GM19239 (cell line): ENCODE measurements at places on chromosomes 7 and 10.

GRCh38 chr10:115977855-115978254 lies 295.2 kb downstream of the GFRA1 start:
- no peak for DNase-seq

GRCh38 chr7:121187222-121187621 lies 141.6 kb upstream of the WNT16 start:
- no peak for DNase-seq

- no peak for DNase-seq
Measured at GRCh38 chr10:84540022-84540616, 211.7 kb downstream of the CCSER2 start.

DNA sequence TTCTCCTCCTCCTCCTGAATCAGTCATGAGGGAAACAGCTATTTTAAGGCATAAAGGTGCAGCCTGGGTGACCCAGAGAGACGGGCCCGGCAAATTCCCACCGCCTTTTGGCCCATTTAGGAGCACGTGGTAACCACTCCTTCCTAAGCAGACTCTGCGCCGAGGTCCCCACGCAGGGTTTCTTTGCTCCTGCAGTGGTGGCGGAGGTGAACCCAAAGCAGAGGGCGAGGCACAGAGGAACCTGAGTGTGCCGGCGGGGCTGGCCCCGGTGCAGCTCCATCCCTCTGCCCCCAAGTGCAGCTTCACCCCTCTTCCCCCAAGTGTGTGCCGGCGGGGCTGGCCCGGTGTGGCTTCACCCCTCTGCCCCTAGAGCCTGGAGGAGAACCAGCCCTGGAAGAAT lies 50.6 kb downstream of the DPYSL4 start:
- no peak for DNase-seq

GRCh38 chr10:49161411-49161997 lies 26.7 kb downstream of the TMEM273 start:
- DNase-seq: no peak

DNA sequence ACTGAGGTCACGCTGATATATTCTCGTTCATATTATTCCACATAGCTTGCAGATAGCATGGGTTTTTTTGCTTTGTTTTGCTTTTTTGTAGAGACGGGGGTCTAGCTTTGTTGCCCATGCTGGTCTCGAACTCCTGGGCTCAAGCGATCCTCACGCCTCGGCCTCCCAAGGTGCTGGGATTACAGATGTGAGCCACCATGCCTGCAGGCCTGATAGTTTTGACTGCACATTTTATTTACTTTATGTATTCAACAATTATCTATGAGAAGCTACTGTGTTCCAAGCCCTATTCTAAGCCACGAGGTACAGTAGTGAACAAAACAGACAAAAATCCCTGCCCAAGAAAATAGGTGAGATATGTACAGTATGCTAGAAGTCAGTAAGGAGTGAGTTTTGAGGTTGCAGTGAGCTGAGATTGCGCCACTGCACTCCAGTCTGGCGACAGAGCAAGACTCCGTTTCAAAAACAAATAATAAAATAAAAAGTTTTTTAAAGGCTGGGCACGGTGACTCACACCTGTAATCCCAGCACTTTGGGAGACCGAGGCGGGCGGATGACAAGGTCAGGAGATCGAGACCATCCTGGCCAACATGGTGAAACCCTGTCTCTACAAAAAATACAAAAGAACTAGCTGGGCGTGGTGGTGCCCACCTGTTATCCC lies 1.3 kb upstream of the YWHAG start:
- DNase-seq: no peak

- DNase-seq: no peak
Measured at GRCh38 chr7:157585113-157585861, 248.5 kb downstream of the DNAJB6 start.

DNA sequence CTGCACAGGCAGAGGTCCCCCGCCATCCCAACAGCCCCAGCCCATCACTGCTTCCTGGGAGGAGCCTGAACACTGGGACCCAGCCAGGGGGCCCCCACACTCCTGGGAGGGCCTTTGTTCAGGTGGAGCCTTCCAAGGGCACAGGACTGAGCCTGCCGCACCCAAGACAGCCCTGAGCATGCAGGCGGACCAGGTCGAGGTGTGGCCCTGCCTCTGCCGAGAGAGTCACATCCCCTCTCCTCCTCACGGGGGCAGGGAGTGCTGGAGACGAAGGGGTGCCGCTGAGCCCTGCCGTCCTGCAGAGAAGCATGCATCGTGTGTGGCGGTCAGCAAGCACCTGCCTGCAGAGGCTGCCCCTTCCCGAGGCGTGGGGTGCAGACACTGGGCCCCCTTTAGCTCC lies 7.3 kb upstream of the MAFK start:
- no peak for DNase-seq

DNA sequence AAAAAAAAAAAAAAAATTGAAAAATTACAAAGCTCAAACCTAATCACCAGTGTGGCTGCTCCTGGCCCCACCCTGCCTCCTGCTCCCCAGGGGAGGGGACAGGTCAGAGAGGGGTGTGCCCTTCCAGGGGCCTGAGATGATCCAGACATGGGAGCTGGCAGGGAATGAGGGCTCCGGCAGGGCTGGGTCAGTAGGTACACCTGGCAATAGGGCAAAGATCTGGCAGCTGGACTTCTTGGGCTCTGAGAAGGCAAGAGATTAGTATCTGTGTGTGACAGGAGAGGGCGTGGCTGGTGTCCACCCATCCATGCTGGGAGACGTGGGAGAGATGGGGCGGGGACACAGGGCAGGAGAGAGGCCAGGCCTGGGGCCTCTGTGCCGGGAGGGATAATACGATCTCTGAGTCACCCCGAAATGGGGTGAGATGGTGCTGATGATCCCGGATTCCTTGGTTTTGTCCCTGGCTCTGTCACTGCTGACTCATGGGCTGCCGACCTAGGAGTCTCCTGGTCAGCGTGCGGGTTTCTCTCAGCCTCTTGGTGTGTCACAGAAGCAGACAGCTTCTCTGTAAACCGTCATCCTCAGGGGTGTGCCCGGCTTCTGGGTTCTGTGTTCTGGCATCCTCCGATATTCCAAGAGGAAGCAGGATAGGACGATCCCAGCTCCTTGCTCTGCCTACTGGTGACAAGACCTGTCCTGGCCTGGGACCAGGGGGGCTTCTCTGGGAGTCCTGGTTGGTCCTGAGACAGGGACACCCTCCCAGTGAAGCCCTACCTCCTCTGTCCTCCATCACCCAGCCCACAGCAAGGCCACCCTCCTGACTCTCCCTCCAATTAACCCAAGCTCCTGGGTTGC lies 8.2 kb upstream of the CLDN4 start:
- DNase-seq: no peak

- DNase-seq: no peak
Measured at GRCh38 chr10:33743429-33743857, 409.0 kb upstream of the NRP1 start.

DNA sequence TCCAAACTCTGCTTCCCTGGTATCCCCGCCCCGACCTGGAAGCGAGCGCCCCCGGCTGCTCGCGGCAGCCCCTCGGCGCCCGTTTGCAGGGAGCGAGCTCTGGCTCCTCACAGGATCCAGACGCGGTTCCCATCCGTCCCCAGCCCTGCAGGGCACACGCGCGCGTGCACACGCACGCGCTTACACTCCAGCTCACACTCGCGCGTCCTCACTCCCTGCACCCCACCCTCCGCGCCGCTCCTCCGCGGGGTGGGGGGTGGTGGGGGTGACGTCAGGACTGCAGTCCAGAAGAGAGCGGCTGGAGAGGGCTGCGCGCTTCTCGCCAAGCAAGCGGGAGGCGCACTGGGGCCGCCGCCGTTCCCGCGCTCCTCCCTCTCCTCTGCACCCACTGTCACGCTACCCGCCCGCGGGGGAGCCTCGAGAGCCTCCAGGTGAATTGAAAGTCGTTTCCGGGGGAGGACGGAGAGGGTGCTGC lies 255.6 kb downstream of the OTUD1 start:
- no peak for DNase-seq

- DNase-seq: no peak
Measured at GRCh38 chr7:117155694-117156093, 167.2 kb downstream of the WNT2 start.

DNA sequence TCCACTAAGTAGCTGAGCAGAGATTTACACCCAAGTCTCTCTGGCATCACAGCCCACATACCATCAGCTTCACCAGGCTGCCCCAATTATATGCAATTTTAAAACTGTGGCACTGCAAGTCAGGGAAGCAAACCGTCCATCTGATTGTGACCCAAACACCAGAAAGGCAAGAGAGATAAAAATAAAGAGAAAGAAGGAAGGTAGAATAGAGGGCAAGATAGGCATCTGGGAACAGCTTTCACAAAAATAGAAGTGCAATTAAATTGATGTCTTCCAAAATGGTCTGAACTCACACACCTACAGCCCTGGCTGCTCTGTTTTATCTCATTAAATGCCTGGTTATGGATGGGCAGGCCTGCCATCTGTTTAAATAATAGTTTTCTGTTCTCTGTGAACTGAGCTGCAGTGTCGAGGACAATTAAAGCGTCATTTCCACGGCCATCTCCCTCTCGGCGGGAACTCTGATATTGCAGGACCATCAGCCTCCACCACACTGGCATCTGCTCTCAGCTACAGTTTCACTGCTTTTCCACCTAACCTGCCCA lies 509.1 kb downstream of the INHBA start:
- DNase-seq: no peak

DNA sequence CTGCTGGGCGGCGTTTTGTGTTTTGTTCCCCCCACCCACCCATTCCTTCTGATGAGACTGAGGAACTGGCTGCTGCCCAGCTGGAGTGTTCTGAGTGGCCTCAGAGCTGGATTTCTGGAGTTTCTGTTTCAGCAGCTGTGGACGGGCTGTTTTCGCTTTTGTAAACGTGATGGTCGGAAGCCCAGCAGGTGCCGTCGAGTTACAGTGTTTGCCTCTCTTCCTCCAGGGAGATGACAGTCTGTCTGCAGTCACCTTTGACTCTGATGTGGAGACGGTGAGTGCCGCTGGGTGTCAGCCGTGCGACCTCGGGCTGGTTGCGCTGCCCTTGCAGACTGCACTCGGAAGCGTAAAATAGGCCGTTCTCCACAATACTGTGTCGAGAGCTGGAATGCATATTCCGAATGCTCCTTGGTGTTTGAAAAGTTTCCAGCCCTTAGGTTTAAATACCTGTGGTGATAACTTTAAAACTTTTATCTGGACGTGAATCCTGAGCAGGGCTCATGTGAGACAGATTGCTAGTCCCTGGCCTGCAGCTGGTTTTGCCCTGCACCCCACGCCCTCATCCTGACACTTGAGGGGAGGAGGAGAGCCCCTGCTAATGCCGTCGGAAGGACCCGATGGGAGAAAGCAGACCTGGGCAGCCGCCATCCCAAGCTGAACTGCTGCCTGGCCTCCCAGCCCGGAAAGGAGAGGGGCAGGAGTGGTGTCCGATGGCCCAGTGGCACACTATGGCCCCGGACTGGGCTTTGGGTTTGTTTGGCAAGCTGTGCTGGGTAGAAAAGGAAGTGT lies 8.3 kb downstream of the IQCE start:
- DNase-seq: no peak

- no peak for DNase-seq
Measured at GRCh38 chr7:79828866-79829265, 305.8 kb upstream of the GNAI1 start.

DNA sequence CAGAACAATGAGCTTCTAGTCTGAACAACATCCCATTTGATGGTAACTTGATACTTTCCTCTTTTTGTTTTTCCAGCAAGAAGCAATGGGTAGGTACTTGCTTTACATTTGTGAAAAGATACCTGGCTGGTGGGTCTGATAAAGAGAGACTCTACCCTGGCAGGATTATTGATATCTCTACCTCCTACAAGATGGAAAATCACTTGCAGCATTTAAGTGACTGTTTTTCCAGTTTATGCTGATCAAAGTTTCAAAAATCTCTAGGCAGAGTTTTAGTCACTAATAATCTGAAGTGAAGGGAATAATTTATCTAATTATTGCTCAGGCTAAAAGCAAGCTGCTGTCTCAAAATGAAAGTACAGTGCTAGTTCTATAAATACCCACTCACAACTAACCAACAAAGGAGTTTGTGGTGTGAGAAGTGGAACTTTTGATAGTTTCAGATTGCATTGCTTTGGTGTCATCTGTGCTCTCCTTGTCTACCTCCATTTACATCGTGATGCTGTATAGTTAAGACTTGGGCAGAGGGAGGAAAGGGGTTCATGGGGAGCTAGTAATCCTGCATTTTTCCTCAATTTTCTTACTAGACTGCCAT lies 86.0 kb upstream of the ANKRD1 start:
- DNase-seq: peak; percentile 38

- DNase-seq: no peak
Measured at GRCh38 chr7:158032561-158033115, 555.0 kb downstream of the PTPRN2 start.

- no peak for DNase-seq
Measured at GRCh38 chr7:108014747-108015682, 12.1 kb upstream of the LAMB1 start.

GRCh38 chr10:114513381-114513792 lies 109.1 kb upstream of the AFAP1L2 start:
- DNase-seq: no peak

- no peak for DNase-seq
Measured at GRCh38 chr7:70630818-70631457, 501.0 kb upstream of the GALNT17 start.

GRCh38 chr10:110058212-110058611 lies 50.4 kb downstream of the ADD3 start:
- no peak for DNase-seq

- DNase-seq: no peak
Measured at GRCh38 chr7:120402079-120402767, 129.2 kb downstream of the KCND2 start.

DNA sequence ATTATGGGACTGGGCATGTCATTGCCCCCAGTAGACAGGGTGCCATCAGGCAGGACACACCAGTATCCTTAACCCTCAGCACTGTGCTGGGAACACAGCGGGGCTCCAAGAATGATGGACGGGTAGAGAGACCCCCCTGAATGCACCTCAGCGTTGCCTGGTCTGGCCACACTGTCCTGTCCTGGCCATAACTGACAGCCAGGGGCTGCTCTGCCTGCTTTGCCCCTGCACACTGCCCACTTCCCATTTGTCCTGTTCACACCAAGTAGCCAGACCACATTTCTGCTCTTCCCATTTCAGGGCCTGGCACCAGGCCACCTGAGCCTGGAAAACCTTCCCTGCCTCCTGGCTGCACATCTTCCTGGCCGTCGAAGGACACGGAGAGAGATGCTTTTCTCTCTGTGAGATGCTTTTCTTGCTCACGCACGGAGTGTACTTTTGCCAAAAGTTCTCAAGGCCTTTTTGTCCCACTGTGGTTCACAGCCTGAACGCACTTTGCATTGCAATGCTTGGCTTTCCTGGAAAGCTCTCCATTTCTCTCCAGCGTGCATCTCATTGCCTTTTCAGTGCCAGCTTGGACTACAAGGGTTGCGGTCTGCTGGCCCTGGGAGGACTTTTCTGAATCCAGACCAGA lies 131.0 kb upstream of the EEPD1 start:
- DNase-seq: no peak

DNA sequence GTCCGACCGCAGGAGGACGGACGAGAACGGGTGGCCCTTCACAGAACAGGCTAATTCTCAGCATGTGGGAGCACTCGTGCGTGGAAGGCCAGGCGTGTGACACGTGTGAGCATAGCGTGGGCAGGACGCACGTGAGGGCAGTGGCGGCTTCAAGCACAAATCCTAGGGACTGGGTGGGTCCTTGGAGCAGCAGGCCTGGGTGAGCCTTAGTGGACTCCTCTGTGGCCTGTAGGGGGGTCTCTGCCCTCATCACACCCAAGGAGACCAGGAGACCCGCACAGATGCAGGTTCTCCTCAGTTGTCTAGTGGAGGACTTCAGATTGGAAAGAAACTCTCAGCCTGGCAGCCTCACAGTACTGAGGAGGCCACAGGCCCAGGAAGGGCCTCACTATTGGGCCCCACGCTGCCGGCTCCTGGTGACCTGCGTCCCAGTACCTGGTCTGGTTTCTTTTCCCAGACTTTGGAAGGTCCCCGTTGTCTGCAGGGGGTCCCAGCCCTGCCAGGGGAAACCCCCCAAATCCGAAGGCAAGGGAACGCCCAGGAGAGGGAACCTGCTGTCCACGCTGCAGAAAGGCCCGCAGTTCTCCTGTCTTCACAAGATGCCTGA lies 49.1 kb upstream of the FAM20C start:
- no peak for DNase-seq
